ENCODE measurements at places on chromosomes 7 and 10. TPM values are rescaled to one million over a fixed set of nuclear protein-coding genes. Genes with fewer than 3 reads are reported as not detected.

Gene AGR2
- polyA plus RNA-seq = not detected

Gene RBM20
- 0.05 TPM for polyA plus RNA-seq

Gene NAMPT
- 79.6 TPM for polyA plus RNA-seq

Gene TRIM50
- polyA plus RNA-seq = not detected

Gene GRM3
- polyA plus RNA-seq = 0.08 TPM

Gene SPDYE2B
- 0.51 TPM for polyA plus RNA-seq

Gene SLC26A3
- polyA plus RNA-seq = not detected

Gene HHEX
- 32.8 TPM for polyA plus RNA-seq

Gene TMEM236
- polyA plus RNA-seq = not detected

Gene ACSM6
- polyA plus RNA-seq = 0.19 TPM

Gene ZNF727
- not detected for polyA plus RNA-seq

Gene BMS1
- polyA plus RNA-seq = 33.6 TPM

Gene LIPN
- not detected for polyA plus RNA-seq

Gene AMZ1
- 1.0 TPM for polyA plus RNA-seq

Gene OR2A7
- 0.72 TPM for polyA plus RNA-seq

Gene ZWINT
- polyA plus RNA-seq = 306 TPM

Gene AKR1B15
- polyA plus RNA-seq = not detected

Gene GBX1
- not detected for polyA plus RNA-seq

Data from GM12878 (cell line).